ENCODE measurements at places on chromosomes 12 and 14.
A peak's percentile ranks its signal among the peaks of the same experiment; 100 is the strongest.

GRCh38 chr14:102518063-102518648 lies 8.6 kb upstream of the ANKRD9 start:
- no peak for DNase-seq

DNA sequence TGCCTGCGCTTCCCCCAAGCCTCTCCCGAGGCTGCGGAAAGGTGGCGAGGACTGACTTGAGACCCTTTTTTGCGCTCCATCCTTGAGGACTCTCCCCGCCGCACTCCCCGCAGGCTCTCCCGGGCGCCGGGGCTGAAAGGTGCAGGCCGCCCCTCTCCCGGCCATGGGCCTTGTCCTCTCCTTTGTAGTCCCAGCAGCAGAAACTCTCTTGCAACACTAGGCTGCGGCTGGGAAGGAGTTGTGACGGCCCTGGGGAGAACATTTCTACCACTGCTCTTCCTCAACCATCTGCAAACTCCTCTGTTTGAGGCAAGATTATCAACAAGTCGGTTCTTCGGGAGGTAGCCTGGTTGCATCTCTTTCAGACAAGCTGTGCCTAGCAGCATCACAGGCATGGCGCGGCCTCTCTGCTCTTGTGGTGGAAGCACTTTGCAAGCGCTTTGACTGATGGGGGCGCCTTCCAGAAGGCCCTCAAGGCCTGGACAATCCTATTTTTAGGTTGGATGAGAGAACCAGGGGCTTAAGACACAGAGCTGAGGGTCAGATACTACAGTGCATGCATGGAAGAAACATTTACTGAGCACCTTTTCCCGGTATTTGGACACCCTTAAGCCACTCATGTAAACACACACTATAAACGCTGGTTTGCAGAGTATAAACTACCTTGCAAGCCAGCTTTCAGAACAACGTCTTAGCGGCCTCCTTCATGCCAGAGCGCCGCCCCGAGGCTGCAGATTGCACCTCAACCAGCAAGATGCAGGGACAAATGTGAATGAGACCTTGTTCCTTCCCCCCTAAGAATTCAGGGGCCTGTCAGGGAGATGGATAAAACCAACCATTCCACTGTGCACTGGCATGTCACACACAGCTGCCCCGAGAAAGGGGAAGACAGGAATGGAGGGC lies 1.2 kb upstream of the PRIMA1 start:
- no peak for DNase-seq

DNA sequence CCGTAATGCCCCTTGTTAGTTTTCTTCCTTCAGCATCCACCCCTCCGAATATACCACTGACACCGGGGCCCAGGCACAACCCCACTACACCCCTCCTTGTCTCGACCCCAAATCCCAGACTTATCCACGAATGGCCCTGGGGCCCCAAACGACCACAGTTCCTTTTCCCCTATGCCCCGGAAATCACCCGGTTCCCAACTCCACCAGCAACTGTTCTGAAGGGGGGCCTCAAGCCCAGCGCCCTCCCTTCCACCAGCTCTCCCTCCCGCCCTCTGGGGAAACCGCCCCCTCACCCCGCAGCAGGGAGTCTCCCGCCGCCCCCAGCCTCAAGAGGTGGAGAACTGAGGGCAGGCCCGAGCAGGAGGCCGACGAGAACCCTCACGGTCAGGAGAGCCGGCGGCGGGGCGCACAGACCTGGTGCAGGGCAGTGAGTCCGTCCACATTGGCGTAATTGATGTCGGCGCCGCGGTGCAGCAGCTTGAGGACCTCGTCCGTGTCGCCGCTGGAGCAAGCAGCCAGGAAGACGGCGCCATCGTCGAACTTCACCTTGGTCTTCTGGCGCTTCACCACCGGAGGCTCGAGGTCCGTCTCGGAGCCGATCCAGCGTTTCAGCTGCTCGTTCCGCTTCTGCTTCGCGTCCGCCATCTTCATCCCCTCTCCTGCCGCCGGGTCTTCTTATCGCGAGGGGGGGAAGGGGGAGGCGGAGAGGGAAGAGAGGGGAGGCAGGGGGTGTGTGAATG lies 446 bp downstream of the PPP1R12A start:
- peak; percentile 67 for DNase-seq

DNA sequence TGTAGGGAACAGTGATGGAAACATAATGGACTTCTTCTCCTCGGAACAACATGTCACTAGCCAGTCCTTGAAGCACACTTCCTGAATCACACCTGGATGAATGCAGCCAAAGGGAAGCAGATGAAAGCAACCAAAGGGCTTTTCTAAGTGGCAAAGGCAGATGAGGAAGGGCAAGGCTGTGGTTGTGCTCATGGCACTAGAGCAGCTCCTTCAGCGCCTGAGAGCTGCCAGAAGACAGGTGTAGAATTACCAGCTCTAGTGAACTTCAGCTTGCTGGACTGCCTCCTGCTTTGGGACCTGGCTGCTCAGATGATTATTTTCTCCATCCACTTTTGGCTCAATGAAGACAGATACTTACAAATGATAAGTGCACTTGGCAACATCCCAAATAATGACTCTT lies 1372.1 kb upstream of the SEL1L start:
- DNase-seq, result no peak

GRCh38 chr12:51198568-51199365 lies 19.1 kb downstream of the POU6F1 start:
- DNase-seq, result no peak

DNA sequence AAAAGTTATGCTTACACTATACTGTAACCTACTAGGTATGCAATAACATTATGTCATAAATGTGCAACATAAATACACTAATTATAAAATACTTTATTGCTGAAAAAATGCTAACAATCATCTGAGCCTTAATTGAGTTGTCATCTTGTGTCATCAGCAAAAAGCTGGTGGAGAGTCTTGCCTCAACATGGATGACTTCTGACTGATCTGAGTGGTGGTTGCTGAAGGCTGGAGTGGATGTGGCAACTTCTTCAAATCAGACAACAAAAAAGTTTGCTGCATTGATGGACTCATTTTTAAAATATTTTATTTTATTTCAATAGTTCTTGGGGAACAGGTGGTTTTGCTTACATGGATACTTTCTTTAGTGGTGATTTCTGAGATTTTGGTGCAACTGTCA lies 93.9 kb upstream of the AMN1 start:
- DNase-seq, result no peak

DNA sequence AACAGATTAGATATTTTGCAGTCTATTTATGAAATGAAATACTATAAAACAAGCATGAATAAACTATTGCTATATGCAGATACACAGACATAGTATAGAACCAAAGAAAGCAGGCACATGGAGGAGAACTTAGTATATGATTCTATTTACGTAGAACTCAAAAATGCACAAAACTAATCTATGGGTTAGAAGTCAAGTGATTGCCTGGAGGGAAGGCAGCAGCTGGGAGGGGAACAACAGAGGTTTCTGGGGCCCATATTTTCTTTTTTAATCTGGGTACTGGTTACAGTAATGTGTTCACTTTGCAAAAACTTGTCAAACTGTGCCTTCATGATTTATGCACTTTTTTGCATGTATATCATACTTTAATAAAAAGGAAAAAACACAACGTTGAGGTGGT lies 202.0 kb downstream of the BCAT1 start:
- no peak for DNase-seq

DNA sequence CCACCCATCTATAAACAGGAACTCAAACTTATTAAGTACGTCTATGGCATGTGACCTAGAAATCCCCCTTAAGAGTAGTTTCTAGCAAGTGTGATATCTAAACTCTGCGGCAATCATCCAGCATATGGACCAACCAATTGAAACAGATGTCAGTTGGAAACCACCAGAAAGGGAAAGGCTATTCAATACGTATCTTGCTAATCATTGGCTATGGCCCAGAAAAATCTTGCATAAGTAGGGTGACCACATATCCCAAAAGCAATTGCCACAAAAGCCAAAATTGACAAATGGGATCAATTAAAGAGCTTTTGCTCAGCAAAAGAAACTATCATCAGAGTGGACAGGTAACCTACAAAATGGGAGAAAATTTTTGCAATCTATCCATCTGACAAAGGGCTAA lies 24.2 kb downstream of the SYNJ2BP start:
- DNase-seq, result no peak

- DNase-seq, result no peak
Measured at GRCh38 chr12:48631071-48631470, 51.0 kb downstream of the KANSL2 start.

DNA sequence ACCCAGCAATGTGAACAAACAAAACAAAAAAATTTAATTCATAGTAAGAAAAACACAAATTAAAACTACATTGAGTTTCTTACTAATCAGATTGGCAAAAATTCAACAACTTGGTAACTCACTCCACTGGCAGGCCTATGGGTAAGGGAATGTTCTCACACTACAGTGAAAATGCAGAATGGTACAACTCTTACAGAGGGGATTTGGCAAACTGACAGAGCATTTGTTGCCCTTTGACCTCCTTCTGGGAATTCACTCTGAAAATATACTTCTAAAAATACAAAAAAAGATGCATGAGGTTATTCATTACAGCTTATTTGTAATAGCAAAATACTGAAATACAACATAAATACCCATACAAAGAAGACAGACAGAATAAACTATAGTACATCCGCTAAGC lies 32.8 kb downstream of the ABCD2 start:
- no peak for DNase-seq

GRCh38 chr12:25458047-25458552 lies 95.0 kb downstream of the LMNTD1 start:
- no peak for DNase-seq

DNA sequence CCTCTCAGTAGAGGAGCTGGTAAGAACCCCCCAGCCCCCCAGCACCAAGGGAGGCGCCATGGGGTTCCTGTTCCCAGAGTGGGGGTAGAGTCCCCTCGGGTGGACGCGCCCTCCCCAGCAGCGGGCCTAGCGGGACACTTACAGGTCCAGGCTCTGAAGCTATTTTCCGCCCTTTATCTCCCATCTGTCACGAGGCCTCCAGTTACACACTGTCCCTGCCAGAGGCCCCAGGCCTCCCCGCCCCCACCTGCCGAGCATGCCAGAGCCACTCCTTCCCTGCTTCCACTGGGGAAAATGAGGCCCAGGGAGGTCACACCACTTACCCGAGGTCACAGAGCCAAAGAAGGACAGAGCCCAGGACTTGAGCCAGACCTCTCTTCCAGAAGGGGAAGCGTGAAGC lies 3.1 kb downstream of the C14orf180 start:
- DNase-seq, result no peak

DNA sequence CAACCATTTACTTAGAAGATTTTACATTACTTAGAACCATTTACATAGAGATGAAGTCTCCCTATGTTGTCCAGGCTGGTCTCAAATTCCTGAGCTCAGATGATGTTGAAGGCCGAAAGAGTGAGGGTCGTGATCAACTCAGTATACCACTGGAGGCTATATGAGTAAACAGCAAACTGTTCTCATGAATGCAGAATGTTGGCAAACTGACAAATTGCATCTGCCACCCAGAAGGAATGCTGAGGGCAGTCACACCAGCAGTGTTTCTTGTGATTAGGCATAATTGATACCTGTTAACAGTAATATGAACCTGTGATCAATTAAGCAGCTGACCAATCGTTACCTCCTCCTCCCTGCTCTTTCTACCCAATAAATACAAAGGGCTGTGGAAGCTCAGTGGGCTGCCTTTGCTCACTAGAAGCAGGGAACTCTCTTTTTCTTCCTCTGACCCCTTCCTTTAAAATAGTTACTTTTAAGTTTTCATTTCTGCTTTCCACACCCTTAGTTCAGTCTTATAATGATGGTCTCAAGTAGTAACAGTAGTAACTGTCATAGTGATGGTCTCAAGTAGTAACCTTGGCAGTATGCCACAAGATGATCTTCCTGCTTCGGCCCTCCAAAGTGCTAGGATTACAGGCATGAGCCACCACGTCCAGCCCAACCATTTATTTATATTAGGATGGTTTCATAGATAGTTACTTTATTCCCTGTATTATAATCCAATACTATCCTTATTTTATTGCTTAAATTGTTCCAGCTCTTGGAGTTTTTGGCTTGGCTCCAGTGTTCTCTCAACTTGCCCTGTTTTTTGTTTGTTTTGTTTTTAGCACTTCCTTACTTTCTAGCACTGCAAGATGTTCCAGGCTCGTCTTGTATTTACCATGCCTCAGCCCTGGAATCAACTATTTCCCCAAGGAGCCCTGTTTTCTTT lies 25.8 kb downstream of the LIMA1 start:
- peak; percentile 16 for DNase-seq

DNA sequence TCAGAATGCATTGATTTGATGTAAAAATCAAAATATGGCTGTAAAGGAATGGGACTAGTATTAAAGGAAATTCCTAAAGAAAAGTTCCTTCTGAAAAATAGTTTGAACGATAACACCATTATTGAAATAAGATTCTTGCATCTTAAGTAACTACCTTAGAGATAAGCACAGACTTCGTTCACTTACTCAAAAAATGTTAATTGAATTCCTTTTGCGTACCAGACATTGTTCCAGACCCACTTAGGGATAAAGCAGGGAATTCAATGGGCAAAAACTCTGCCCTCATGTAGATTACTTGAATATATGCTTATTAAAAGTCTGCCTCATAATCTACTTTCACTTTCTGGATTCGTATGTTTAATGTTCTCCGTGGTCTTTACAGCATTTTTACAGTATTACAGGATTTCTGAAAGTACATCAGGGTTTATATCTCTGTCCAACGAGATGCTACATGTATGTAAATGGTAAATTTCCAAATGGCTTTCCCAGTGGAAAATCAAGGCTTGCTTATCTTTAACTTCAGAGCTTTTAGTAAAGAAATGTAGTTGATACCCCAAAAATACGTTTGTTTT lies 213.7 kb downstream of the GXYLT1 start:
- no peak for DNase-seq

- DNase-seq, result no peak
Measured at GRCh38 chr14:88983755-88984154, 159.3 kb downstream of the TTC8 start.

DNA sequence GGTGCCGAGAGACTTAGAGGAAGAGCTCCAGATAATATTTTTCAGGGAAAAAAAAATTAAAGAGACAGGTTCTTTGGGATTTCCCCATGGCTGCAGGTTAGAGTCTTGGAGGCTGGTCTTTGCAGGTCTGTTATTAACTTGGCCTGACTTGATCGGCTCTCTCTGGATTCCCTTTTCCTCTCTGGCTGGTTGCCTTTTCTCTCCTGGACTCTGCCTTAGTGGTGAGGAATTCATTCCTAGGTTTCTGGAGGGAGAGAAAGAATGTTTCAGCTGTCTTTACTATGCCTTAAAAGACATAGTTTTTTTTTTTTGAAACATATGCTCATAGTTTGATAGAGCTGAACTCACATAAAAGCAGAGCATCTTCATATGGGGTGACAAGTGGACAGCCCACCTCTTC lies 336.3 kb downstream of the BMP4 start:
- no peak for DNase-seq

DNA sequence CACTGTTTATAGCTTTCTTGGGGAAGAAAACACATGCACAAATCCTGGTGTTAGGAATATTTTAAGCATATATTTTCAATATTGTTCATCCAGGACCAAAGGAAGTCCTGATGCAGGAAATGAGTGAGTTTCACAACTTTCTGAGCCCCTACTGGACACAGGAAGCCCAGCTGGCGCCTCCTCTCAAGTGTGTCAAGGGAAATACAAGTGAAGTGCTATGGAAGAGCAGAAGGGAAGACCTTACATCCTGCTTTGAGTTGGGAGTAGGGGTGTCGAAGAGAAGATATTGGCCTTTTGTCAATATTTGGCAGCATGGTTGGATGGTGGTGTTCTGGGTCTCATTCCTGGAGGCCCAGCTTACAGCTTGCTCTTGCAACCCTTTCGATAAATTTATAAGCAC lies 66.1 kb upstream of the ZDHHC17 start:
- no peak for DNase-seq

GRCh38 chr14:71355324-71356201 lies 448.3 kb downstream of the PCNX1 start:
- no peak for DNase-seq

- no peak for DNase-seq
Measured at GRCh38 chr12:117047810-117048584, 51.2 kb downstream of the TESC start.

Data from amygdala (tissue), 56 donors.